ENCODE measurements at places on chromosomes 7 and 10. TPM values are rescaled to one million over a fixed set of nuclear protein-coding genes. Genes with fewer than 3 reads are reported as not detected.
A peak's percentile ranks its signal among the peaks of the same experiment; 100 is the strongest.

GRCh38 chr10:102602272-102603045 is 41.8 kb upstream of the TRIM8 start:
- no peak for DNase-seq

DNA sequence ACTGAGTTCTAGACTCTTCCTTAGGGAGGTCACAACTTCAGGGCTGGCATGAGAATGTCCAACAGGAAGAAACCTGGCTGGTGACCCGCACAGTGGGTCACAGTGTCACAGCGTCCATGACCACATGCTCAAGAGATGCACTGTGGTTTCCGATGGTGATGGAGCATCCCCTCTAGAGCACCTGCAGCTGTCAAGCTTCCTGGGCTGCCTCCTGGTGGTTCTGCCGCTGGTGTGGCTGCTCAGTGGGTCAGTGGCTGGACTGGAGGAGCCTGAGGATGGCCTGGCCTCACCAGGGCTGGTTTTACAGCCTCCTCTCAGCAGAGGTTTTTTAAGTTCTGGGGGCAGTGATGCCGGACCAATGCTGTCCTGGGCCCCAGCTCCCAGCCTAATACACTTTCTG is 149.3 kb downstream of the SH3PXD2A start:
- DNase-seq, result no peak

DNA sequence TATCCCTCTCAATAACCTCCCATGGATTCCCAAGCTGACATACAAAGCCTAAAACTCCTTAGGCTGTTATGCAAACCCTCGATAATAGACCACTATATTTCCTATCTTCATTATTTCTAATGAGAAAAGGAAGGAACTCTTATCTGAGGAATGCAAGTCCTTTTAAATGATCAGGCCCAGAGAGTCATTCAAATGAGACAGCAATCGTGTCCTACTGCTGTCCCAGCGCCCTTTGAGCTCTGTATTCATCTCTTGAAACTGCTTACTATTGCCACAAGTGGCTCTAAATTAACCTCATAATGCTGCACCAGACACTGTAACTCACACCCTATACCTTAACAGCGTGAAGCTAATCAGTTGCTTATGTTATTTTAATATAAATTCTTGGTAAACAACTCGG is 182.1 kb upstream of the NAMPT start:
- DNase-seq, result no peak

DNA sequence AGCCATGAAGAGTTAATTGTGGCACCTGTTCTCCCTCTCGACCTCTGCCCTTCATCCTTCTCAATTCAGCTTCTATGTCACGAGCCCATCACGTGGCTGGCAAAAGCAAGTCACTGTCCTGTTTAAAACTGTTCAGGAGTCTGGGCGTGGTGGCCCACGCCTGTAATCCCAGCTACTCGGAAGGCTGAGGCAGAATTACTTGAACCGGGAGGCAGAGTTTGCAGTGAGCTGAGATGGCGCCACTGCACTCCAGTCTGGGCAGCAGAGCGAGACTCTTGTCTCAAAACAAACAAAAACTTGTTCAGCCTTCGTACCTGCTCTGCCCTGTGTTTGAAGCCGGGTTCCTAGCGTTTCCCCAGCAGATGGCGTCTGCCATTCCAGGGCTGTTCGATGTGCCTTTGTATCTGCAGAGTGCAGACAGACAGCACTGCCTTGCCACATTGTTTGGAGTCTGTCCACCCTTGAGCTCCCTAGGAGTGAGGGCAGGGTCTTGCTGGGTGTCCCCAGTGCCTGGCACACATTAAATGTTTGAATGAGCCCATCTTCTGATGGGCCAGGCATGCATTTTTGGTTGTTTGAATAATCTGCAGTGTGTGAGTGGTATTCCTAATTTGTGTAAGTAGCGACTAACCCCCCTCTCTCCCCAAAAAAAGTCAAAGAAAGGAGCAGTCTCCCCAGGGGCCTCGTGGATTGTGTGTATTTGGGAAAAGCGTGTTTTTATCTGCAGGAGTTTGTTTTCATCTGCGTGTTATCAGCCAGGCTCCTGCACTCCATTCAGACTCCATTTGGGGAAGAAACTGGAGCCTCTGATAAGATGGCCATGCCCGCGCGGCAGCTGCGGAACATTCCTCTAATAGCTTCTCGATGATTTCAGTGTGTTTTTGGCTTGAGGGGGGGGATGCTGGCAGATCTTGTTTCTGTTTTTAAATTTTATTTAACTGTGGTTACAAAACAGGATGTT is 61.2 kb downstream of the DNAJB6 start:
- peak; percentile 79 for DNase-seq

DNA sequence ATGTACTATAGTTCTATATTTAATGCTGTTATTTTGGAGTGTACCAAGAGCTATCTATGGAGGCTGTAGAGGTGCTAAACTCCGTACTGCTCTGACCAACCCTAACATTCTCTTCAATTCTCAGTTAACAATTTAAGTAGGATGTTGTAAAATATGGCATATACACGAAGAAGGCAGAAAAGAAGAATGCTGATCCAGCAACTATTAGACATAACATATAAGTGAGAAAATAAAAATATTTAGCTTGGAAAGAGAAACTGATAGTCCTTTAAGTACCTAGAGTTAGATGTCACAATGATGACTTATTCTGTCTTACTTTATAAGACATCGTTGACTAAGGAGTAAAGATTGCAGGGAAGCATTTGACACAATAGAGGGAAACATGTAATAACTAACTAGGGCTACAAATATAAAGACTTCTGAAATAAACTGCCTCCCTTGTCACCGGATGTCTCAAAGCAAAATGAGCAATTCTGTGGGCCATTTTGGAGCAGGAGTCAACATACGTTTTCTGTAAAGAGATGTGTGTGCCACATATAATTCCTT is 159.5 kb downstream of the CPEB3 start:
- DNase-seq, result no peak

DNA sequence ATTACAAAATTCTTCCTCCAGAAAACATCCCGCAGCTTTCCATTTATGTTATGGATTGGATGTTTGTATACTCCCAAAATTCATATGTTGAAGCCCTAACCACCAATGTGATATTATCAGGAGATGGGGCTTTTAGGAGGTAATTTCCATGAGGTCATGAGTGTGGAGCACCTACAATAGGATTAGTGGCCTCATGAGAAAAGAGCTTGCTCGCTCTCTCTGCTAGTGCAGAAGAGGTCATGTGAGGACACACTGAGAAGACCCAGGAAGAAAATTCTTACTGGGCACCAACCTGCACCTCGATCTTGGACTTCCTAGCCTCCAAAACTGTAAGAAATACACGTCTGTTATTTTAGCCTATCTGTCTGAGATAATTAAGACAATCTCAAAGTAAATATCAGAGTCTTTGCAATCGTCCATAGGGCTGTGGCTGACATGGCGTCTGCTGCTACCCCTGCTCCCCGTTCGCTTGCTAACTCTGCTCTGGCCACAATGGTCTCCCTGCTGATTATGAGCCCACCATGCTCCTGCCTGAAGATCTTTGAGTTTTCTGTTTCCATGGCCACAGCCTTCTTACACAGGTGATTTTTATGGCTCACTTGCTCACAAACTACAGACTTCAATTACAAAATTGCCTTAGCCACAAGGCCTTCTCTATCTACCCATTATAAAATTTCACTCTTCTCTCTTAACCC is 333.3 kb downstream of the CACNA2D1 start:
- DNase-seq, result no peak

GPR15LG gene
- not detected for total RNA-seq

NT5C3A gene
- 21.7 TPM for total RNA-seq

TEX47 gene
- total RNA-seq, result 0.24 TPM

DNA sequence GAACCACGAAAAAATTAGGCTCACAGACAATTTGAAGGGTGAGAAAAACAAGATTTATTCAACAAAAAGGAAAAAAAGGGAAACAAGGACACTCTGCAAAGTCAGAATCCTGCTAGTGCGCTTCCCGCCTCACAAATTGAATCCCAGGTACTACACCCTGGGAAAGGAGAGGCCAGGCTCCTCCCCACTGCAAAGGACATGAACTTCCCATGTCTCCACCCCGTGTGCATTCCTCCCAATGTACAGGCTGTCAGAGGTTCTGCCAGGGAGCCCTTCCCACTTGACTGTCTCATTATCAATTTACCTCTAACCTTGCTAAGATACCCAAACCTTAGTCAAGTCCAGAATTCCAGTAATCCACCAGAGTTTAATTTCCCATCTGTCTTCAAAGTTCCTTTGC is 70.4 kb upstream of the CDK1 start:
- DNase-seq, result no peak

GBX1 gene
- 0.57 TPM for total RNA-seq

GRCh38 chr10:42551582-42552187 is 86.7 kb downstream of the ZNF33B start:
- no peak for DNase-seq

- no peak for DNase-seq
Measured at GRCh38 chr10:85901599-85901998, 465.0 kb downstream of the GRID1 start.

GRCh38 chr10:70753841-70754621 is 31.1 kb downstream of the TBATA start:
- no peak for DNase-seq

- DNase-seq, result no peak
Measured at GRCh38 chr7:999149-999879, 16.3 kb downstream of the CYP2W1 start.

DNA sequence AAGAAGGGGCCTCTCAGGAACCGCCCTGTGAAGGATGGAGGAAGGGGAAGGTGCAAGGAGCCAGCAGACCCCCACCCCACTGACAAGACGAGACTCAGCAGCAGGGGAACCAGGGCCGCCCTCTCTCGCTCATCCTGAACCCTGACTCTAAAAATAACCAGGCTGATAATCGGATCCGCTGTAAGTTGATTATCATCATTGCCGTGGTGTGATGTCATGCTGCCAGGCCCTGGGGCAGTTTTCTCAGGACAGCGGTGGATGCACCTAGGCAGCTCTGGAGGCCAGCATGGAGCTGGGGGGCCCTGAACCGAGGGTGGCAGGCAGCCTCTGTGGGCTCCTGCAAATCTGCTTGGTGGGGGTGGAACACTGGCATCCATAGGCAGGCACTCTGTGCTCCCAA is 7.9 kb downstream of the RET start:
- no peak for DNase-seq

- DNase-seq, result no peak
Measured at GRCh38 chr10:28669227-28670173, 7.8 kb upstream of the BAMBI start.

SPDYE9 gene
- total RNA-seq, result not detected

- no peak for DNase-seq
Measured at GRCh38 chr10:90289037-90289436, 568.8 kb downstream of the HTR7 start.

DNA sequence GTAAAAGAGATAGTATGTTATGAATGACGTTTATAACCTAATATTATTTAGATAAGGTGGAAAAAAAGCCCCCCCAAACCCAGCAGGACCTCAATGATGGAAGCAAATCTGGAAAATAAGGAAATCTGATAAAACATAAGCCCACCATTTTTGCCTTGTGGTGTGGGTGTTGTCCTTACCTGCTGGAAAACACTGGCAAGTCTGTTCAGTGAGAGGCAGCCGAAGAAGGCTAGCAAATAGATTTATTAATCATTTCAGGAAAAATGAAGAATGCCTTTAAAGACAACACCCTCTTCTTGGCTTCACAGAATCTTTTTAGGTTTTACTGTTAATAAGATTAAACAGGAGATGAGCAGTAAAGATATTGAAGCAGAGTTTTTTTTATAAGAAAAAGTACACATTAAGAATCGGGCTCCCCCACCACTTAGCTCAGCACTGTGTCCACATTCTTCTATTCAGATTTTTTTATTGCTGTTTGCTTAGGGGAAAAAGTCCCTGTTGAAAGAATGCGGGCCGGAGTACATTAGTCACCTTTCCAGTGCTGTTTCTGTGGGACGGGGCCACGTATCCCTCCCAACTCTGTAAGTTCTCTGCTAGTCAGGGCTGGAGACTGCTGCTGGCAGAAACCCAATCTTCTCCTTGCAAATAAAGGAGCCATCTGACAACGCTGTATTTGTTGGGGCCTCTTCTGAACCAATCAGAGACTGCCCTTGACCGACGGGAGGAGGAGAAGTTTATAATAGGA is 104.1 kb downstream of the EVX1 start:
- no peak for DNase-seq

- no peak for DNase-seq
Measured at GRCh38 chr7:140722254-140722653, 25.7 kb downstream of the NDUFB2 start.

DNA sequence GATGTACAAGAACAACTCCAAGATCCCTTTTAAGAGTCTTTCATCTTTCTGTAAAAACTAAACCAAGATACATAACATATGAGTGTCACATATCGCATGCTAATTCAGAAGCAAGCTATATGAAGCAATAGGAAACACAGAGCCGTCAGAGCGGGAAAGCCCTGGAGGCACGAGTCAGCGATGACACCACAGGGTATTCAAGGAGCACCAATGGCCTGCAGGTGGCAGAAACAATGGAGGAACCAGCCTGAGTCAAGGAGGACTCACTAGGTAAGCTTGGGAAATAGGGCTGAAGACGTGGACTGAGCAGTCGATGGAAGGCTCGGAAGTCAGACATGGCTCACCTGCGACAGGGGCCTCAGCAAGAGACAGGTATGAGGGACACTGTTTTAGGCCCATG is 214.4 kb downstream of the FAM107B start:
- peak; percentile 91 for DNase-seq

MDFIC gene
- 49.8 TPM for total RNA-seq

SPOCK2 gene
- total RNA-seq, result 7.5 TPM

- no peak for DNase-seq
Measured at GRCh38 chr10:78504181-78504580, 470.5 kb downstream of the RPS24 start.

WDFY4 gene
- 1.5 TPM for total RNA-seq

DNA sequence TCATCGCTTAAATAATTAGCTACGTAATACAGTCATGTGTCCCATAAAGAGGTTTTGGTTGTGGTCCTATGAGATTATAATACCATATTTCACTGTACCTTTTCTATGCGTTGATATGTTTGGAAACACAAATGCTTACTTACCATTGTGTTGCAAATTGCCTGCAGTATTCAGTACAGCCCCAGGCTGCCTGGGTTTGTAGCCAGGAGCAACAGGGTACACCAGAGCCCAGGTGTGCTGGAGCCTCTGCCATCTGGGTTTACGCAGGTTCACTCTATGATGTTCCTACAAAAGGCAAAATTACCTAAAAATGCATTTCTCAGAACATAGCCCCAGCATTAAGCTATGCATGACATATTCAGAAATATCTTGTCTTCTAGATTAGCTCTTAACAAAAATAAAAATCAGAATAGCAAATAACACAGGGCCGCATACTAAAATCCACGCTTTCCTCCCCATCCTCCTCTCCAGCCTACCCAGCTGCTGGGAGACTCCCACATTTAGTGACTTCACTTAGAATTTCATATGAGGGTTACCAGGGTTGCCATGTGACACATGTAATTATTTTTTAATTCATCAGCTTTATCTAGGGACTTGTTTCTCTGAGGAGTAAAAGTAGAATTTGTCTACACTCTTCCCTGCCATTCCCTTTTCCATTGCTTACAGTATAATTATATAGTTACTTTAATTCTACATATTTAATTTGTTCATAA is 559.0 kb upstream of the ADARB2 start:
- DNase-seq, result no peak

- DNase-seq, result no peak
Measured at GRCh38 chr10:36803229-36803628, 322.2 kb upstream of the ANKRD30A start.

CLCN1 gene
- not detected for total RNA-seq

TFR2 gene
- 0.13 TPM for total RNA-seq
